OCI-M1 (cell line): ENCODE measurements at places on chromosomes 11 and 22.

DNA sequence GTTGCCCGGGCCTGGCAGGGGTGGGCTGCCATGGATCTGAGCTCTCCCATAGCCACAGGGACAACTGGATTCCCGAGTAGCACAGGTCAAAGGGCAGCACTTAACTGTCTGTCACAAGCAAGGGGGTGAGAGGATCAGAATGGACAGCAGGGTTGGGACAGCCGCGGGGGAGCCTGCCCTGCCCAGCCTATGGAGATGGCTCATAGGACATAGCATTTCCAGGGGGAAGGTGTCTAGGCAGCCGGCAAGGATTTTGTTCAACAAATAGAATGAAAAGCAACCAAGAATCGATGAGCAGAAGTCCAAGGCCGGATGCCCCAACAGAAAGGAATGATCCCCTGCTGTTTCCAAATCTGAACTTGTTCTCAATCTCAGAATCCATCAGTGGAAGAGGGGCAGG lies 92.9 kb downstream of the RPS6KA4 start:
- DNase-seq = no peak

DNA sequence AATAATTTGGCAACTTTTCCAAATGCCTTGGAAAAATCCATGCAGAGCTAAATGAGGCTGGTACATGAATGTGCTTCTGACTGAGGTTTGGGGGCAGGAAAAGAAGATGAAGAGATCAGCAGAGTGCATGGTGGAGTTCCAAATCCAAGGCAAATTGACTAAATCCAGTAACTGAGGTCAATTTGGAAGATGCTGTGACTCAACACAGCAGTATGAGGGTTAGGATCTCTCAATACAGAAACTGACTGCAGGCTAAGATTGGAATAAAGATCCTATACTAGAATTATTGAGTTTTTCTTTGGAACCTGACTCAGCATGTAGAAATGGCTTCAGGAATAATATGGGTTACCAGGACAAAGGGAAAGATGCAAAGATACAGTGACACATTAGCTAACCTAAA lies 99.3 kb upstream of the FAT3 start:
- no peak for DNase-seq

- no peak for DNase-seq
These were observed 61.3 kb downstream of the MYH9 start for GRCh38 chr22:36326178-36327161.

DNA sequence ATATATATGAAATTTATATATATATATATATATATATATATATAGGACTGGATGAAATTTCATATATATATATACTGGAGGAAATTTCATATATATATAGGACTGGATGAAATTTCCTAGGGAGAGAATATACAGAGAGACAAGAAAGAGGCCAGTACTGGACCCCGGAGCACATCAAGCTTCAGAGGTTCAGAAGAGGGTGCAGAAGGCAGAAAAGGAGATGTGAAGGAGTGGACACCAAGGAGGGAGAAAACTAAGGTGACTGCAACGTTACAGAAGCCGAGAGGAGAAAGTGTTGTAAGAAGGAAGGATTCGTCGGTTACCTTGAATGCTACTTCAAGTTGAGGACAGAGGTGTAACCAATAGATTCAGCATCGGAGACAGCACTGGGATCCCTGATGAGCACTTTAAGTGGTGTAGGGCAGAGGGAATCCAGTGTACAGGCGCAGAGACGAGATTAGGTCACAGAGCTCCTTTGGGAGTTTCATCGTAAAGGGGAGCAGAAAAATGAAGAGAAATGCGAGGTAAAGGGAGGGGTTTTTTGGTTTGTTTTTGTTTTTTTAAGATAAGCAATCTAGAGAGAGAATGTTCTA lies 8.5 kb upstream of the TPH1 start:
- no peak for DNase-seq

GRCh38 chr11:82507288-82507687 lies 226.4 kb downstream of the FAM181B start:
- no peak for DNase-seq
